ENCODE measurements at places on chromosomes 5 and 9. TPM values are rescaled to one million over a fixed set of nuclear protein-coding genes. Genes with fewer than 3 reads are reported as not detected.

DNA sequence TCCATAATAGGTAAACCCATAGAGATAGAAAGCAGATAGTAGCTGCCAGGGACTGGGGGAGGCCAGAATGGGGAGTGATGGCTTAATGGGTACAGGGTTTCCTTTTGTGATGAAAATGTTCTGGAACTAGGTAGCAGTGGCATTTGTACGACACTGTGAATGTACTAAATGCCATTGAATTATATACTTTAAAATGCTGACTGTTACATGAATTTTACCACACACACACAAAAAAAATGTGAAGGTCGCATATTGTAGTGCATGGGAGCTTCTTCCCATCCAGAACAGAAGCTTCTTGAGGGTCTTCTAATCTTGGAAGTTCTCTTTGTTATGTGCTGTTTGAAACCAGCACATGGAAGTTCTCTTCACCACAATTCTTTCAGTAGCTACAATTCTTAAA is 19.9 kb upstream of the ANP32B start:
- no peak for DNase-seq
- H3K4me3 ChIP-seq = no peak overlapping the region
- H3K36me3 ChIP-seq = no peaks in the 10 kb centered on the region
- no peak overlapping the region for H3K27ac ChIP-seq
- H3K27me3 ChIP-seq = peaks cover 8% of the 10 kb centered on the region
- H3K4me1 ChIP-seq = peaks cover 8% of the 10 kb centered on the region

GRCh38 chr5:149439899-149440542 is 60.9 kb upstream of the IL17B start:
- DNase-seq = no peak
- peak overlapping the region; percentile 37 for H3K27ac ChIP-seq
- peaks cover 16% of the 10 kb centered on the region for H3K4me1 ChIP-seq
- peaks cover 10% of the 10 kb centered on the region for H3K27me3 ChIP-seq

DNA sequence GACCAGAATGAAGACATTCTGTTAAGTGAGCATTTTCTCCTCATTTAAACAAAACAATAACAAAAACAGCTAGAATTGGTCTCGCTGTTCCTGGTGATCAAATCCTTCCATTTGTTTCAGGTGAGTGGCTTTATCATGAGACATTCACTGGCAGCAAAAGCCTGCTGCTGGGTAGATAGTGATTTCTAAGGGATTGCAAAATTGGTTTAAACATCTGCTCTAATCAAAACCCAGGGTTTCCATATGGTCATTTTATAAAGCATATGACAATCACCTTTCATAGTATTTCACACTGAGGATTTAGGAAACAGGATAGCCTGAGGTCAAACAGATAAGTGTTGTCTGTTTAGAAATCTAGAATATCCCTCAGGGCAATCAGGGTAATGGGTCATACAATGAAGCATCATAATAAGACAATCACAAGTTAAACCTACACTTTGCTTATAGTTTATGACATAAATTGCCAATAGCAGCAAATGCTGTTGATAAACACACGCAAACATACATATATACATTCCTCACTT is 769.6 kb upstream of the C9orf72 start:
- H3K27me3 ChIP-seq = no peaks in the 10 kb centered on the region
- no peaks in the 10 kb centered on the region for H3K36me3 ChIP-seq
- no peaks in the 10 kb centered on the region for H3K4me1 ChIP-seq
- DNase-seq = no peak
- no peak overlapping the region for H3K27ac ChIP-seq
- H3K4me3 ChIP-seq = no peak overlapping the region

DNA sequence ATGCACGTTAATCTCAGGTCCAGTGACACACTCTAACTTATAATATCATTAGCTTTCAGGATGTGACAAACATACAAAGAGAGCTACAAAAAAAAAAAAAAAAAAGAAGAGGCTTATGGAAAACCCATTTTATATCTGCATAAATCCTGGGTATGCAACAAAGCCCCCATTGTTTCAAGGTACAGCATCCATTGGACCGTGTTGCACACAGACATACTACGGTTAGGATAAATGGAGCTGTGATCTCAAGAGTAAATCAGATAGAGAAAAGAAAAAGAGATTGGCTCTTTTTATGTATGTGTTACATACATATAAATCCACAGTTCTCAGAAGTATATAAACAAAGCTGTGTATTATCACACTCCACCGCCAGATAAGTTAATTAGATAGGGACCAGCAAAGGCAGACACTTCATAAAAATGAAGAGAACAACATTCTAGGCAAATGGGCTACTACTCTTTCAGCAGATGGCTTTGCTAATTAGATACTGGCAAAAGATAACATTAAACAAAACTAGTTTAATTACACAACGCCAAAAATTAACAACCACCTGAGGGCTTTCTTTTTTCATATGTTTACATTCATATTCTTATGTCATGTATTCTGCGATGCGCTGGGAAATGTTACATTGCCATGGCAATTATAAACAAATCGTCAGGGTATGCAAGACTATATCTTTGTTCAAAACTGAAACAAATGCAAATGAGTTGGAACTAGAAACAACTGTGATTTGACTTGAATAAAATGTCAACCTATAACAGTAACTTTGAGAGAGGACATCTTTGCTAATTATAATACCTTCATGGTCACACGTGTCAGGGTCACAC is 304.2 kb downstream of the SEMA5A start:
- no peak overlapping the region for H3K27ac ChIP-seq
- DNase-seq = no peak
- H3K27me3 ChIP-seq = no peaks in the 10 kb centered on the region
- H3K4me1 ChIP-seq = no peaks in the 10 kb centered on the region
- H3K4me3 ChIP-seq = no peak overlapping the region

- H3K27me3 ChIP-seq = no peaks in the 10 kb centered on the region
- no peak for DNase-seq
- no peak overlapping the region for H3K4me3 ChIP-seq
- no peak overlapping the region for H3K27ac ChIP-seq
These were observed 407.2 kb upstream of the CLINT1 start for GRCh38 chr5:158265931-158266700.

GRCh38 chr5:178627259-178627598 is 379 bp upstream of the CLK4 start:
- H3K27me3 ChIP-seq = peaks cover 4% of the 10 kb centered on the region
- H3K4me1 ChIP-seq = peaks cover 27% of the 10 kb centered on the region
- DNase-seq = no peak
- H3K36me3 ChIP-seq = peaks cover 12% of the 10 kb centered on the region
- peak overlapping the region; percentile 54 for H3K27ac ChIP-seq

GRCh38 chr5:180669661-180670060 is 20.3 kb upstream of the FLT4 start:
- peaks cover 13% of the 10 kb centered on the region for H3K27me3 ChIP-seq
- no peaks in the 10 kb centered on the region for H3K36me3 ChIP-seq
- peaks cover 2% of the 10 kb centered on the region for H3K4me1 ChIP-seq
- H3K4me3 ChIP-seq = no peak overlapping the region
- no peak for DNase-seq
- H3K27ac ChIP-seq = no peak overlapping the region

DNA sequence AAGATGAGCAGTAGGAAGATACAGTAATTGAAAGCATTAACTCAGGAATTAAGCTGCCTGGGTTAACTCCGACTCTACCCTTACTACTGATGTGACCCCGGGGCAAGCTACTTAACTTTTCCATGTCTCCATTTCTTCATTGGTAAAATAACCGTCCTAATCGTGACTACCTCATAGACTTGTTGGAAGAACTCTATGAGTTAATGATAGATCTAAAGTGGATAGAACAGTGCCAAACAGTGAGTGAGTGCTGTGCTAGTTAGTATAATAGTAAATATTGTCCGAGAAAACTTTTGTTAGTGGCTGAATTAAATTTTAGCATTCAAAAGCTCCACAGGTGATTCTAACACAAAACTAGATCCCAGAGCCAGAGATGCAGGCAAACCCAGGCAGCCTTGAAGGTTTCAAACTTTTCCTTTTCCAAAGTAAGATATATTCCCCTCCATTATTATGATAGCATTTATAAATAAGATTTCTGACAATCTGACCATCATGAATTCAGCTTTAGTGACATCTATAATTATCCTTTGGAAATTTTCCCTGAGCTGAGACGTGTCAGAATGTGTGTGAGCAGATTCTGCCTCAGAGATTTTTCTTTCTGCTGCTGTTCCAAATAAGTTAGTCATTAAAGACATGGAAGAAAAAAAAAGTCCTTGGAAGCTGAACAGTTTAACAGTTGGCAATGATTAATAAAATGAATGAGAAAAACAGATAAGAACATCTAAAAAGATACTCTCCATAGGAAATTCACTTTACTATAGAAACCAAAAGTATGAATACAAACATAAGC is 369.5 kb downstream of the PRELID2 start:
- no peaks in the 10 kb centered on the region for H3K27me3 ChIP-seq
- no peaks in the 10 kb centered on the region for H3K36me3 ChIP-seq
- no peak for DNase-seq
- H3K4me3 ChIP-seq = no peak overlapping the region
- H3K4me1 ChIP-seq = no peaks in the 10 kb centered on the region

GRCh38 chr9:107142430-107142829 is 140.6 kb upstream of the RAD23B start:
- H3K4me3 ChIP-seq = no peak overlapping the region
- no peaks in the 10 kb centered on the region for H3K36me3 ChIP-seq
- no peak overlapping the region for H3K27ac ChIP-seq
- no peak for DNase-seq

GRCh38 chr9:104269996-104270963 is 176.2 kb downstream of the SMC2 start:
- H3K27ac ChIP-seq = no peak overlapping the region
- no peak overlapping the region for H3K4me3 ChIP-seq
- H3K36me3 ChIP-seq = no peaks in the 10 kb centered on the region
- no peak for DNase-seq
- no peaks in the 10 kb centered on the region for H3K4me1 ChIP-seq

DNA sequence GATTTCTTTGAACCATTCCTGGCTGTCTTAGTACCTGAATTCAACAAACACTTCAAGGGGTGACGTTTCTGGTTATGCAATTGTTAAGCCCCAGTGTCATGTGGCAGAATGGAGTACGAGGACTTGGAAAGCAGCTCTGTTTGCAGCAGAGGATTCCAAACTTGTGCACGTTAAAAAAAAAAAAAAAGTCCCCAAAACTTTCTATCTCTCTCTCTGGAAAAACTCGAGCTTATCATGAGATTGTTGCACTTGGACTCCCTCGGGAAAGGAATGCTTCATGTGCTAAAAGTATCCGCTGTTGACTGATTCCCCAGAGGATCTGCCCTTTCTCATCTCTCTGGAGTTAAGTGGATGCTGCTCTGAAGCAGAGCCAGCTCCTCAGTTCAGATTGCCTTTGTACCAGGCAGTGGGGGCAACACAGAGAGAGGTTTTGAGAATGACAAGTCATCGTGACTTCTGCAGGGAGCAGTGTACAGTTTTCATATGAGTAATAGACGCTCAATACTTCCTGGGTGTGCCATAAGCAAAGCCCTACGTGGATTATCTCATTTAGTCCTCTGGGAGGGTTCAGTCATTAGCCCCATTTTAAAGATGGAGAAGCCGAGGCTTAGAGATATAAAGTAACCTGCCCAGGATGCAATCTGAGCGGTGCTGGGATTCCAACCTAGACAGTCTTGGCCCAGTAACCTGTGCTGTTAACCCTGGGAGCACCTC is 28.1 kb downstream of the TMOD1 start:
- H3K27ac ChIP-seq = peak overlapping the region; percentile 59
- DNase-seq = peak; percentile 63
- H3K4me3 ChIP-seq = no peak overlapping the region
- H3K27me3 ChIP-seq = peaks cover 3% of the 10 kb centered on the region

- H3K27me3 ChIP-seq = peaks cover 76% of the 10 kb centered on the region
- H3K27ac ChIP-seq = no peak overlapping the region
- no peaks in the 10 kb centered on the region for H3K36me3 ChIP-seq
- peaks cover 13% of the 10 kb centered on the region for H3K4me1 ChIP-seq
These were observed 861 bp downstream of the NTRK2 start for GRCh38 chr9:84670138-84671041.

DNA sequence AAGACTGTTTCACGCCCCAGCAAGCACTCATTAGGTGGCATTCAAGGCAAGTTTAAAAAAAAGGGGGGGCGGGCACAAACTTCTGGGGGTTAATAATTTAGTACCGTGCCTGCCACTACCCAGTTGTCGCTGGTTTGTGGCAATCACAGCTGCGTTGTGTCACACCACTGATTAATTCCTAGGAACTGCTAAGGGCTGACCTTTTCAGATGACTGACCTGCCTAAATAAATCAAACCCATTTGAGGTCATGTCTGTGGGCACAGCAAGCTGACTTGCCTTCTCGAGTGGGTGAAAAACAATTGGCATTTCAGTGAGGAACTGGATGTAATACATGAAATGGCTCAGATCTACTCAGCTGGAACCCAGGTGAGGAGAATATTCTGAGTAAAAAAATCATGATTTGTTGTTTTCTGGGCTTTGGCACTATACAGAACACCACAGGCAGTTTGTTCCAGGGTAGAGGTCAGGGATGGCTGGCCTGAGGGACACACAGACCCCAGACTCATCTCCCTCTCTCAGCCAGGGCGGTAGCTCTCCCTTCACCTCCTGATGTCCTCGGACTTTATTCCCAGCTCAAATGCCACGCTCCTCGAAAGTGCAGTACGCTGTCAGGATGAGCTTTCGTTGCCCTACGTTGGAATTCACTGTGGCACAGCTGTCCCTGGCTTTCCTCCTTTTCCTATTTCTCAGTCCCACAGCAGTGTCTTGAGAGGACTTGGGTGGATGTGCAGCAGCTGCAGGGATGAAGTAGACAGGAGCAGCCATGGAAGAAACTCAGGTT is 15.5 kb upstream of the MGAT1 start:
- DNase-seq = no peak
- no peaks in the 10 kb centered on the region for H3K27me3 ChIP-seq
- no peaks in the 10 kb centered on the region for H3K36me3 ChIP-seq

DNA sequence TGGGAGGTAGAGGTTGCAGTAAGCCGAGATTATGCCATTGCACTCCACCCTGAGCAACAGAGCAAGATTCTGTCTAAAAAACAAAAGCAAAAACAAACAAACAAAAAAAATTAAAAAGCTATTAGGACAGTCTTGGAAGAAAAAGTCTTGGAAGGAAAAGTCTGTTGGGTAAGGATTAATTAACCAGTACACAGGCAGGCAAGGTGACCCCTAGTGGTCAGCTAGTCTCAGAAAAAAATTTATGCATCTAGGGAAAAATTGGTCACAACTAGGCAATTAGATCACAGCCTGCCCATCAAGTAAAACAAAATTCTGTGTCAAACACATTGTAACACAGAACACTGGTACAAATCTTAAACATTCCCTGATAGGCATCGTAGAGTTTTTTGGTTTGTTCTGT is 6.7 kb upstream of the ANKRD18B start:
- H3K4me3 ChIP-seq = no peak overlapping the region
- H3K36me3 ChIP-seq = no peaks in the 10 kb centered on the region
- H3K27ac ChIP-seq = no peak overlapping the region
- DNase-seq = no peak
- H3K4me1 ChIP-seq = no peaks in the 10 kb centered on the region

- H3K4me1 ChIP-seq = peaks cover 20% of the 10 kb centered on the region
- H3K4me3 ChIP-seq = no peak overlapping the region
- H3K27me3 ChIP-seq = no peaks in the 10 kb centered on the region
- no peak overlapping the region for H3K27ac ChIP-seq
- peaks cover 21% of the 10 kb centered on the region for H3K36me3 ChIP-seq
These were observed 259.9 kb downstream of the SYK start for GRCh38 chr9:91061506-91061905.

Gene GABRA6
- not detected for total RNA-seq

Gene DPYSL3
- 0.30 TPM for total RNA-seq

Gene CAMK2A
- total RNA-seq = not detected

Gene SLC28A3
- total RNA-seq = 0.45 TPM

Gene SOX30
- total RNA-seq = 0.09 TPM

Measured in activated CD8-positive, alpha-beta memory T cell treated with anti-CD3 and anti-CD28 coated beads, Interleukin-2, amount 10 ng/mL, durations not matched to agents 7 days and 5 days (primary cell).